Eye (tissue), 1 donor: ENCODE measurements at places on chromosomes 6 and 20.
A peak's percentile ranks its signal among the peaks of the same experiment; 100 is the strongest.

DNA sequence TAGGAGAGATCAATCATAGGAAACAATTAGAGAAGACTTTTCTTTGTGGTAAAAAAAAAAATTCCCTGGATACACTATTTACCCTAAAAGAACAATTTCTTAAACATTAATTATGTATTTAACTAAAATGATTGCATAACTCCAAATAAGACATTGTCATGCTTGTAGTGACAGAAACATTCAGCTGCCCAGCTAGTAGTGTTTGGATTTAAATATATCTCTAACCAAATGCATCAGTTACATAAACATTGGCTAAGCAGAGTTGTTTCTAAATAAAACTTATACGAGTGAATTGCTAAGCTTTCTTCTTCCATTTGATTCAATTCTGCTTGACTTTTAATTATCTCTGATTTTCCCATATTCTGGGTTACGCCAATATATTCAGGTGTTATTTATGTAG lies 23.7 kb downstream of the MLIP start:
- no peak for DNase-seq

- no peak for DNase-seq
Observed at GRCh38 chr20:46974669-46975434, 80.2 kb downstream of the EYA2 start.

DNA sequence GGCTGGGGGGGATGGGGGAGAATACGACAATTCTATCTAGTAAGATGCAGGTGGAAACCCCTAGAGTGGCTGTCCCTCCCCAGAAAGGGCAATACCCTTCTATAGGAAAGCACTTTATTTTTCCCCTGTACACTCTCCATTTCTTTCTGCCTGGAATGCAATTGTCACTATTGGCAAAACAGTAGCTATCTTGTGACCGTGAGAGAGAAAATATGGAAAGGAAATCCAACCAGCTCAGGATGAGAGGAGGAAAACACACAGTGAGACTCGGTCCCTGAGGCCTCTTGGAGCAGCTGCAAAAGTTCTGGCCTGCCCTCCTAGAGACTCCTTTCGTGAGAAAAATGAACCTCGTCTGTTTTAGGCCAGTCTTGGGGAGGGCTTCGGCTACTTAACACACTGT lies 43.4 kb downstream of the FAM50B start:
- no peak for DNase-seq

GRCh38 chr20:21808863-21809664 lies 103.6 kb downstream of the PAX1 start:
- DNase-seq = peak; percentile 68

DNA sequence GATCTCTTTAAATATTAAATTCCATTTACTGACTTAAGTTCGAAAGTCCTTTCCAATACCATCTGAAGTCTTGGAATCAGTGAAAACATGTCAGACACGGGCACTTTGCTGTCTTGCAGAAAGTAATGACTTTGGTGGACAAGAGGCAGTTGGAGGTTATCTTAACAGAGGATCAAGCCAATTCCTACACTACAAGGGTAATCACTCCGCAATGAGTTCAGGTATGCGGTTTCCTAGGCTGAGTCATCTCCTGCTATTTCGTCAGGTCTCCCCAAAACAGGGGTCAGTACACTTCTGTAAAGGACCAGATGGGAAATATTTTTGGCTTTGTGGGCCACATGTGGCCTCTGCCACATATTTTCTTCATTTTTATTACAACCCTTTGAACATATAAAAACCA lies 656.6 kb downstream of the KIF16B start:
- no peak for DNase-seq

DNA sequence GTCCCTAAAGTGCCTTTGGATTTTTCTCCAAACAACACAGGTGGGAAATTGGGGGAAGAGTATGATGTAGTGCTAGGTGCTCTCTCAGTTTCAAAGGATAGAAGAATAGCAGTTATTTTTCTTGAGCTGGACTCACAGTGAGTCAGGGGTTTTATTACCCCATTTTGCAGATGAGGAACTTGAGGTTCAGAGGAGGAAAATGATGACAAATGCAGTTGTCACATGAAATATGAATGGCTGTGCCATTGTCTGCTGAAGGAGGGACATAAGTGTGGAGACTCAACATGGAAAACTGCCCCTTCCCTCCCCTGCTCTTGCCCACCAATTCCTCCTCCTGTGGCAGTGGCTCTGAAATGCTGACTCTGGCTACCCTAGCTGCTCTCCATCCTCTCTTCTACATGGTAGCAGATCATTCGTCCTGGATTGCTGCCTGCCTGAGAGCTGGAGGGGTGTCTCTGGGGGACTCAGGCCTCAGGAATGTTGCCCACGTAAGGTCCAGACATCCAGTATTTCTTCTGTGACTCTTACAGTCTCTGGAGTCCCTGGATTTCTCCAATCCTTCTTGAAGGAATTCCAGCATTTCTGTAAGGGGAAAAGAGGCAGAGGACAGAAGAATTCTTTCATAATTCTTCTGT lies 37.6 kb upstream of the EPB41L1 start:
- DNase-seq = no peak

DNA sequence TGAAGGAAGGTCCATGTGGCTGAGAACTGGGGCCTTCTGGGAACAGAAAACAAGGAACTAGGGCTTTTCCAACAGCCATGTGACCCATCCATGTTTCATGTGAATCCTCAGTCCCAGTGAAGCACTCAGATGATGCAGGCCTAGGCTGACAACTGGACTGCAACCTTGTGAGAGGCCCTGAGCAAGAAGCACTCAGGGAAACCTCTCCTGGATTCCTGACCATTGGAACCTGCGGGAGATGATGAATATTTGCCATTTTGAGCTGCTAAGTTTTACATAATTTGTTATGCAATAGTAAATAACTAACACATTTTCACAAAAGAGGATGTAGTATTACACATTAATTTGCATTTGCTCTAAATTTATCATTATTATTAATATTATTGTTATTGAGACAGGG lies 38.4 kb upstream of the HLA-G start:
- no peak for DNase-seq

- no peak for DNase-seq
Observed at GRCh38 chr6:139490482-139490881, 116.0 kb upstream of the CITED2 start.

DNA sequence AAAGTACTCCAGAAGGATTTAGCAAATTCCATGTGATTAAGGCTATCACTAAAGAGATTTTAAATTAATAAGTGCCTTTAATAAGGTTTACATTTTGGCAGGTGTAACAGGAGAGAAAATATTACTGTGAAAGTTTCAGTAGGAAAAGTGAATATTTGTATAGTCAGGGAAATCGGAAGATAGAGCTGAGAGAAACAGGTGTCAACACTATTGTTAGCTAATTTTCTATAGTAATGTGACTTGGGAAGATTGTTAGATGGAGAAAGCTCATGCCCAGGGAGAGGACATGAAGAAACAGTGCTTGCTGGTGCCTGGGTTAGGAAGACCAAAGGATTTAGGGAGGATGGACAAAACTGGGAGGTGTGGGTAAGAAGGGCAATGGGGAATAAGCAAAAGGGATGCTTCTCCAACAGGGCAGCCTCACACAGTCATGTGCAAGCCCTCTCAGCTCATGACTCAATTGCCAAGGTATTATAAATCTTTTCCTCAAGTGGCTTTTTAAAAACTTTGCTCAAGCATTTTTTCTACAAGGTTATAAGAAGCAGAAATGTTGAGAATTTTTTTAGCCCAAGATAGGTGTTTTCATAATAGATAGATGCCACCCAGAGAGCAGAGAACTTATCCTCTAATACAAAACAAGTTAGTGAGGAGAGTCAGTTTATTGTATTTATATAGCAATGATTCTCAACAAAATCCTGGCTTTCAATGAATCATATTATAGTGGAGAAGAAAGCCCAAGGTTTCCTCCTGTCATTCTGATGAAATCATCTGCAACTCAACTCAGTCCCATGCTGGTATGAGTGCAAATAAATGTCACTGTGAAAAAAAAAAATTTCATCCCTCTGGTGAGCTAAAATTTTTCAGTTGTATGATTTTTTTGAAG lies 325.2 kb upstream of the NT5E start:
- DNase-seq = peak; percentile 58

DNA sequence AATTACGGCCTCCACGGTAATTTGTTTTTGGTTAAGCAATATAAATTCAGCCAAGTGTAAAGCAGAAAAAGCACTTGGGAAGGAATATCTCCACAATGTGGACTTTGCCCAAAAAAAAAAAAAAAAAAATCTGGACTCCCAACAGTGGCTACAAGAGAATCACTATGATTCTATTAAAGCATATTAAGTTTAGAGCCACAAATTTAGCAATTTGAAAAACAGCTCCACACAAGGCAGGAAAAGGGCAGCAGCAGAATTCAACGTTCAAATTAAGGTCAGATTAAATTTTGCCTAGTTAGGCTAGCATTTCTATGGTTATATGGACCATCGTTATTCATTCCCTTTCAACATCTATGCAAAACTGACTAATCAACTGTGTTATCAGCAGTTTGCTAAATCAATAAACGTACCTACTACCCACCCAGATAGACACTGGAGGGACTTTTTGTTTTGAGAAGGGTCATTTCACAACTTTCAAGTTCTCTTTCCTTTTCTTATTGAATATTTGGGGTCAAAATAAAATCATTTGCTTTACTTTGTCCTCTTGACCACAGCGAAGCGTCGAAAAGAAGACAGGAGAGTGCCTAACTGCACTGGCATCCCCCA lies 1.0 kb downstream of the MCM9 start:
- no peak for DNase-seq

GRCh38 chr6:160667639-160668481 lies 3.8 kb upstream of the LPA start:
- peak; percentile 7 for DNase-seq

GRCh38 chr20:47733892-47734291 lies 51.4 kb downstream of the SULF2 start:
- DNase-seq = no peak

- no peak for DNase-seq
Observed at GRCh38 chr6:36577301-36577700, 16.9 kb upstream of the SRSF3 start.

- DNase-seq = peak; percentile 38
Observed at GRCh38 chr6:156279261-156279969, 497.8 kb upstream of the ARID1B start.

GRCh38 chr6:44569931-44570385 lies 182.5 kb downstream of the CDC5L start:
- peak; percentile 17 for DNase-seq

DNA sequence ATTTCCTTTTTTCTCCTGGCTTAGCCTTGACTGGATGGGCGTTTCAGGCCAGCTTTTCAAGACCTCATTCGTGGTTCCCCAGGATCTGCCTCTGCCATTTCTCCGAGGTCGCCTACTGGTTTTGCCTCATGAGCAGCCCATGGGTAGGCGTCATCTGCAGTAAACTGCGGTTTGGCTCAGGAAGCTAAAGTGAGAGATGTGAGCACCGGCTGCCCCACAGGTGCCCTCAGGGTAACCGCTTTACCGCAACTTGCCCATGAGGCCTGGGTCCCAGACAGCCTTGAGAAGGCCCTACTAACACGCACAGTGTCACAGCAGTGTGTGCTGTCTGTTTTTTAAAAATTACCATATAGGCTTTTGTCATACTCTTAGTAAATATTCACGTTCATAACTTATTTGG lies 53.4 kb upstream of the TBXT start:
- no peak for DNase-seq

DNA sequence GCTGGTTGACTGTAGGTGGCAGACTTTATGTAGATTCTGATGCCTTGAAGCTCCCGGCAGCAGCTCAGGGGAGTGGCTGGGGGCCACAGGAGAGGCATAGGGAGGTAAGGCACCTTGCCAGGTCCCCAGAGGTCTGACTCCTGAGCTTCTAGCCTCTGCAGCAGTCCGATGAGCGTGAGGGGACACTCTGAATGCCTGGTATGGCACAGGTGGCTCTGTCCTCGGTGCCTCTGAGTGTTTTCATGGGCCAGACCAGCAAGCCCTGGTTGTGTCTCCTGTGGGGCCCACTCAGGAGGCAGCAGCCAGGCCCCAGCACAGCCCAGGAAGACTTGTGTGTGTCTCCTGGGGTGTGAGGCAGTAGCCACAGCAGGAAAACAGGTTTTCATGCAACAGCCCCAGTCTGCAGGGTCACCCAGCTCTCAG lies 39.7 kb upstream of the IRF4 start:
- no peak for DNase-seq

DNA sequence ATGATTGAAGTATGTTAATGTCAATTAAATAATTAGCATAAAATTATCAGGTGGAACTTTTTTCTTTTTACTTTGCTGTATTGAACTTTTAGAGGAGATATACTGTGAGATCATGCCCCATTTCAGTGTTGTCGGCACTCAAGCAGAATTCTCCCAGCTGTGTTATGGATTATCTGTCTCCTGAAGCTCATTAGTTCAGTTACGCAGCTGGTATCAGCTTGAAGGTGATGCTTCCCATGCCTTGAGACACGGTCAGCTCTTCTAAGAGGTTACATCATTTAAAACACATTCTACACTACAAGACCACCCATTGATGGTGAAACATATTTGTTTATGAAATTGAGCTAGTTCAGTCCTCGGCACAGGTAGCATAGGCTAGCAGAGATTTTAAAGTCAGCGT lies 68.9 kb upstream of the PHACTR2 start:
- peak; percentile 52 for DNase-seq

DNA sequence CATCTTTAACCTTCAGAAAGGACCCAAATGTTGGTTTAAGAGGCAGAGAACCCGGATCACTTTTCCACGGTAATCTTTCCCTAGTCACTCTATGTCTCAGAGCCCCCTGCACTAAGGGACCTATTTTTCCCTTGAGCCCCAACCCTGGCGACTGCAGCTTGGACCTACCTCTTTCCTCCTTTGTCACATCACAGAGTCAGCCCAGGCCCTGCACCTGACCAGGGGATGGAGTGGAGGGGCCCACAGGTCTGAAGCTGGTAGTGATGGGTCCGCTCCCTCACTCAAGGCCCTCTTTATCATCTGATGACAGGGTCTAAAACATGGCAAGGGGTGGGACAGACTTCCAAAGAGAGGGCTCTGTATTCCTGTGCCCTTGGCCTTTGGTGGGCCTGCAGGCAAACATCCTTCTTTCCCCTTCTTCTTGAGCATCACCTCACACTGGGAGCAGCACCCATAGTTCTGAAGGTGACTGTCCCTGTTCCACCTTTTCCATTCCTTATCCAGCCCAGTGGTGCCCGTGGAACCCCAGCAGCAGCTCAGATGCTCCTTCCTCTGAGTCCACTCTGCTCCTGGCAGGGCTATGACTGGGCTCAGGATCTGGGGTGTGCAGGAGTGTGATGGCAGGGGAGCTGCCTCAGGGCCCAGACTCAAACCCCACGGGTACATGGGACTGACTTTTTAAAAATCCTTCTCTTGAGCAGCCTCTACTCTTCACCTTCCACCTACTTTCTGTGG lies 6.3 kb downstream of the RAET1L start:
- no peak for DNase-seq

DNA sequence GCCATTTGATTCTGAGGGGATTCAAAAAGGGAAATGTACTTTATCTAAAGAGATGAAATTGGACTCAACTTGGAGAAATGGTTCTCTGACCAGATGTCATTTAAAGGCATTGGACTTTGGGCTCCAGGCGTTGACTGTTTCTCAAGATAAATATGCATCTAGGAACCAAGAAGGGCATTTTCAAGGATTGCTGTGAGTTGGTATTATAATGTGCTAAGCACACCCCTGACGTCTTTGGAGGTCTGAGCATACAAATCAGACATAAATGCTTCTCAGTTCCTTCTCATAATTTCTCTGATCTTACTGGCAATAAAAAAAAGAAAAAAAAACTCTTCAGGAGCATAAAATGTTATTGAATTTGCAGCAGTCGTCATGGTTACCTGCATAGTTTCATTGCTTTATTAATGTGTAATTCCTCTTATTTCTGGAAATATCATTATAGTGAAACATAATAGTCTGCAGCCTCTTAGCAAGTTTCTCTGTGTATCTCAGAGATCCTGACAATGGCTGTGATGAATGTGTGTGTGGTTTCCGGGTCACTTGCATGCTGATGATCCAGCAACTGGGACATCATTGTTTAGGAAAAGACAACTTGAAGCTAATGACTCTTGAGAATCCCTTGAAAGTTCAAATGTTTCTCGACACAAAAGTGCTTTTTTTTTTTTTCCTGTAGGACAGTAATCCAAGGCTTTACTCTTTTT lies 136.0 kb downstream of the AIG1 start:
- peak; percentile 85 for DNase-seq
